Stimulated activated CD4-positive, alpha-beta T cell treated with anti-CD3 and anti-CD28 coated beads, Interleukin-15, amount 100 ng/mL, for 48 hours (primary cell): ENCODE measurements at places on chromosomes 12 and 14.

DNA sequence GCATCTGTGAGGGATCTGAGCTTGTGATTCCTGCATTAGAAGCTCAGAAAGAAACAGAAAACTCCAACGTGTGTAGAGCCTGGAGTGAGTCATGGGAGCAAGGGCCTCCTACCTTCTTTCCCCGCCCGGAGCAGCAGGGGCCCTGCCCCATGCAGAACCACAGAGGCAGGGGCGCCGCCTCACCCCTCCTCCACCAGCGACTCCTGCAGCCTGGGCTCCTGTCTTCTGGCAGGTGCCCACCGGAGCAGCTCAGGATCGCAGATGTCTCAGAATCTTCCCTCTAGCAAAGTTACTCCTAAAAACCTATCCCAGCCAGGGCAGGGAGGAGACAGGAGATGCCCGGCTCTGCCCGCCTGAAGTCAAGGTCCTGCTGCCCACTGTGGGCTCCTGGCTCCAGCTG lies 58.7 kb downstream of the STX2 start:
- DNase-seq, result no peak

DNA sequence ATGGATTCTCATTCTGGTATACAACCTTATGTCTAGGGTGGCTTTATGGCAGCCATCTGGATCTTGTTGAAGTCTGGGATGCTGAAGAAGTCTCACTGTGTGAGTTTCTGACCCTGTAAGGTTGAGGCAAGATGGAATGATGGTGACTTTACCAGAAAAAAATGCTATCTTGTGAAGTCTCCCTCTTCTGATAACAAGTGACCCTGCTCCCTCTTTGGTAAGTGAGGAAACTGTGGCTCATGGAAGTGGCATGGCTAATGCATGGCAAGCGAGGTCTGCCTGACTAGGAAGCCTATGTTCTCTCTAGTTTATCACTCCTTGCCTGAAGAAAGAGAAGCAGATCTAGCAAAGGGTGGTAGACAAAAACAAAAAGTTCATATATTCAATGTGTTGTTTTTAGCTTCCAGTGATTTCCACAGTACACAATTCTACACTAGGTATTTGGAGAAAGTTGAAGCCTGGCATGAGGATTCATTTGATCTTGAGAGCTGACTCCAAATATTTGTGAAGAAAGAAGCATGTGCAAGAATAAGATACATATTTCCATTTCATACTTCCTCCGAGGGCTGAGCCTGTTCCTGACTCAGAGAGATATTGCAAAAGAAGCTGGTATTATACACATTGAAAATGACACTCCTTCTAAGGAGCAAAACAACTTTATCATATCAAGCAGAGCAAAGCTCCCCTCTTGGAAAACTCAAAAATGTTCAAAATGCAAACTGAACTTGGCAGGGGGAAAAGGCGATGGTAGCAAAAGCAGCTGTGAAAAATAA lies 63.6 kb downstream of the HELB start:
- no peak for DNase-seq

DNA sequence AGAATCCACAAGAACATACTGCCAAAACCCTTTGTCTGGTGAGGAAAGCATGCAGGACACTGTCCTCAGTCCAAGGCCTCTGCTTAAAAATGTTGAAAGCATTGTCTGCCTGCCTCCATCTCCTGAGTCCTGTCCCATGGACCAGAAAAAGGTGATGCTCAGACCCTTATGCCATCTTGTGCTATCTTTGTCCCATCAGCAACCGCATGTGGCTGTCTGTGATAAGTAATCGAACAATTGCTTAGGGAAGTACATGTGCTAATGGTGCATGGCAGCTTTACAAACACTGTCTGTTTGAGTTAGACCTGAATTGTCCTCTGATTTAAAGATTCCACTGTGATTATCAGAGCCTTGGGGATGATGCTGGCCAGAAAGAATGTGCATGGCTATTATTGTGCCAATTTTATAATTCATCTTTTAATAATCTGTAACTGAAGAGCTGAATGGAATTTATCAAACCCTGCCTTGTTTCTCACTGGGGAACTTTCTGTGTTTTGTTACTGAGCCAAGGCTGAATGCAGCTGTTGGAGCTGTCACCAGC lies 177.5 kb downstream of the DACT1 start:
- DNase-seq, result no peak

GRCh38 chr12:96085475-96085874 lies 50.1 kb upstream of the LTA4H start:
- no peak for DNase-seq

GRCh38 chr12:49041881-49042484 lies 18.6 kb downstream of the KMT2D start:
- DNase-seq, result no peak

- no peak for DNase-seq
Observed at GRCh38 chr14:50113381-50114035, 2.9 kb downstream of the VCPKMT start.

DNA sequence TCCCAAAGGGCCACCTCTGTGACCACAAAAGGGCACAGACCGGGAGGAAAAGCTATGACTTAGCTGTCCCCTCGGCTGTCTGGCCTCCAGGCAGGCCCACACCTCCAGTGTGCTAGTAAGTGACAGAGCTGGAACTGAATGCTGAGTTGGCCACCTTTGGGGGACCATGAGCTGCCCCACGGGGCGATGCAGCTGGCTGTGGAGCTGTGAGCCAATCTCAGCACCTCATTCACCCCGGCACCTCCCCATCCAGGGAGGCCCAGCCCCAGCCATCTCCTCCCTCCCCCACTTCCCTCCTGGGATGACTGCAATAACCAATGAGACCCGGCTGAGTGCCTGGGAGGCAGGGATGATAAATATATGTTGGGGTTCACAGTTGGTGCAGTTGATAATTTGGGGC lies 12.2 kb upstream of the TESC start:
- DNase-seq, result no peak

GRCh38 chr14:88342980-88343379 lies 19.9 kb upstream of the KCNK10 start:
- no peak for DNase-seq

- no peak for DNase-seq
Observed at GRCh38 chr12:30110958-30111586, 327.3 kb upstream of the TMTC1 start.

DNA sequence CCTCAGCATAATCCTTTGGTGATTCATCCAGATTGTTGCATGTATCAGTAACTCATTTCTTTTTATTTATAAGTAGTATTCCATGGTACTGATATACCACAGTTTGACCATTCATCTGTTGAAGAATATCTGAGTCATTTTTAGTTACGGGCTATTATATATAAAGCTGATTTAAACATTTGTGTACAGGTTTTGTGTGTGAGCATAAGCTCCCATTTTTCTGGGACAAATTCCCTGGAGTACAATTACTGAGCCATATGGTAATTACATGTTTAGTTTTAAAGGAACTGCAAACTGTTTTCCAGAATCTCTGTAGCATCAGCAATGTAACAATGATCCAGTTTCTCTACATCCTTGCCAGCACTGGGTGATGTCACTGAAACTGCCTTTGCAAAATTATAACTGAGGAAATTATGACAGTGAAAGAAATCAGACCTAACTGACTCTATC lies 236.2 kb upstream of the KRR1 start:
- no peak for DNase-seq

DNA sequence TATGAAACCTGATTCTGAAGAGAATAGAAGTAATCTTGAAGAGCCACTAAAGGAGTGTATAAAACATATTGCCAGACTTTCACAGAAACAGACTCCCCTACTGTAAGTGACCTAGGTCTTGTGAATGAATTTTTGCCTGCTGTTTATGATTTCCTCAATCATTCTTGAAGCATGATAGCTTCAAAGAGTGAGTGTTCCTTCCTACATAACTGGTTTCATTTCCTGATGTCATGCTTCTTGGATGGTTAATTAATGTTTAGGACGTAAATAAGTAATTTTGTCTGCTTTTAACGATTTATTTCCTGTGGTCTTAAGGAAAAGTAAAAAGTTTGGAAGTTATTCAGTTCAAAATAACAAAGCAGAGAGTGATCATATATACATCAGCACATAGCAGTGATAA lies 129.8 kb downstream of the PIK3C2G start:
- no peak for DNase-seq

GRCh38 chr12:46783871-46784270 lies 41.9 kb downstream of the SLC38A4 start:
- no peak for DNase-seq

DNA sequence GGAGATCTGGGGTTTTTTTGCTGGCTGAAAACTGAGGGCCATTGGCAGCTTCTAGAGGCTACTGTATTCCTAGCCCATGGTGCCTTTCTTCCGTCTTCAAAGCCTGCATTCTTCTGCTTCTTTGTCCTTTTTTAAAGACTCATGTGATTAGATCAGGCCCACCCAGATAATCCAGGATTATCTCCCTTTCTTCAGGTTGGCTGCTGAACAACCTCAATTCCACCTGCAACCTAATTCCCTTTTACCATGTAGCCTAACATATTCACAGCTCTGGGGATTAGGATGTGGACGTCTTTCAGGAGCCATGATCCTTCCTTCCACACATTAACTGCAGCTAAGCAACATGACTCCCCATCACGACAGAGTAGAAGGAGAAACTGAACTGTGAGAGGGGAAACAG lies 985.5 kb downstream of the DIO2 start:
- no peak for DNase-seq

GRCh38 chr14:21852061-21852664 lies 178.5 kb upstream of the OR4E1 start:
- DNase-seq, result peak; percentile 60

DNA sequence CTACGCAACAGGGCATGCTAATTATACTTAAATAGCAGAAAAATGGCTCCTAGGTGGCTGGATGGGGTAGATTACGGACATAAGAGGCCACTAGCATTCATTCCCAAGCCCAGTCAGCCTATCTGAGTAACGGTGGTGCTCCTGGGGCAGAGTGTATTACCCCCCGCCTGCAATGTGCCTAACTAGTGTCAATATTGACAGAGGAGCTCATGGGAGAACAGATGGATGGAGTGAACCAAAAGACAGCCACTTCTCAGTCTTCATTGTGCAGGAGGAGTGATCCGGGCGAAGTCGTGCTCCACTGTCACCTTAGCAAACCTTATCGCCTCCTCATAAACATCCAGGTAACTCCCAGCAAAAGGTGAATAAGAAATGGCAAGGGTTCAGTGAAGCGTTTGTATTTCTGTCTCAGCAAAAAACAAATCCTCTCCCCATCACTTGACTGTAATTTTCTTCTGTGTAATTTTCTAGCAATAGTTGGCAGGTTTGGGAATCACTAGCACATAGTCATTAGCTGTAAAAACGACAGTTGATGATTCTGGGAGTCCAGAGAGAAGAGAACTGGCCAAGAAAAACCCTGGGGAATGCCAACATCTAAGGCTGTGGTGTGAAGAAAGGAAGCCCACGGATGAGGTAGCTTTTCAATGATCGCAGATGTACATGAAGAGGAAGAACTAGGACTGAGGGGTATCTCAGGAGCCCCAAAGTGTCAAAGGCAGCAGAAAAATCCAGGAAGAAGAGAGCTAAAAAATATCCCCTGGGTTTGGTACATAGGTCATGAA lies 126.6 kb upstream of the BCL2L14 start:
- no peak for DNase-seq

DNA sequence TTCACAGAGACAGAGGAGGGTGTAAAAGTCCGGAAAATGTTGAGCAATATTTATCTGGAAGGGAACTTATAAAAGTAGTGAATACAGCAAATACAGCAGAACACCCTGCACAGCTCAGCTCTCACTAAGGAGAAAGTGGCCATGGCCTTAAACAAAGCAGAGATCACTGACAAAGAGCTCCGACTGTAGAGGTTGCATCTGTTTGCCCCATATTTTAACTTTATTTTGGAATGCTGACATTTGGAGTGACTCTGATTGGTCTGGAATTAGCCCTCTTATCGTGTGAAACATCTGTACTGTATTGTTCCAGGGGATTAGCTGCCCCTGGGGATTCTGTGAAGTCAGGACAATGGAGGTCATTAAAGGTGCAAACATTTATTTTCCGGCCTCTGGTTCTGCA lies 1275.7 kb upstream of the FLRT2 start:
- DNase-seq, result no peak

DNA sequence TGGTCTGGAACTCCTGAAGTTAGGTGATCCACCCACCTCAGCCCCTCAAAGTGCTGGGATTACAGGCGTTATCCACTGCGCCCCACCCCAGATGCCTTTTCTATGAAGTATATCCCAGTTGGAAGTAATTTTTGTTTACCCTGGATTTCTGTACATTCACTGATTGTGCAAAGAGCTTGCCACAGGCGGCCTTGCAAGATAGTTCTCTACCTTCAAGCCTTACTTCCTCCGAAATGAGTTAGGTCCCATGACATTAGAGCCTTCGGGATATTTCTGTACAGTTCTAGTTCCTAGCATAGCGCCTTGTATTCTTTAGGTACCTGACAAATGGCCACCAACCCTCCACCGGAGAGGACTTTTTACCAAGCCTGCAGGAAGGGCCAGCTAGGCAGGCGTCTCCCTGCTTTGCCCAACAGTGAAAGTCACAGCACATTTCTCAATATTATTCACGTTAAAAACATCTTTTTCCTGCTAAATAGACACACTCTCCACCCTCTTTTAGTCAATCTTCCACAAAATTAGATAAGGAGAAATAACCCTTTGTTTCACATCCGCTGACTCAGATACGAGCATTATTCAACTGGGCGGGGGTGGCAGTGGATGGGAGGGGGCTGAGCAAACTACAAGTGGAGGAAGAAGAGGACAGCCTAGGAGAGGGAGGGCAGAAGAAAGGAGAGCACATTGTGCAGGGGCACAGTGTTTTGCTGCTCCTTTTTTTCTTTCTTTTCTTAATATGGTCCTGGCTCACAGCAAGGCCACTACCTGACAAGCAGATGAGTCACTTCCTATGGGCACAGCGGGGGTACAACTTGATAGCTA lies 40.0 kb upstream of the CAPRIN2 start:
- DNase-seq, result no peak

DNA sequence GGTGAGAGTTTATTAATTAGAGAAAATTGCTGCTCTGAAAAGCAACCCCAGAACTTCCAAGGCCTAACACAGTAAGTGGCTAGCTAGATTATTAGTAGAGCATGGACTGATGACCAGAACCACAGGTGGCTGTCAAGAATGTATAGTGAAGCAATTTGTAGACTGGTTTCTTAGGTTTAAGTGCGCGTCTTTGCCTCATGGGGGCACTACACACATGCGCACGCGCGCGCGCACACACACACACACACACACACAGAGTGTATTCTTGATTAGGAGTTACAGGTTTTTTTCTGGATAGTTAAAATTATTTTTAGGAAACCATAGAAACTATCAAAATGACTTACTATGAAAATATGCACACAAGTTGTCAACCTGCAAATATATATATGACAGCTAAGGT lies 66.5 kb downstream of the BHLHE41 start:
- DNase-seq, result no peak

DNA sequence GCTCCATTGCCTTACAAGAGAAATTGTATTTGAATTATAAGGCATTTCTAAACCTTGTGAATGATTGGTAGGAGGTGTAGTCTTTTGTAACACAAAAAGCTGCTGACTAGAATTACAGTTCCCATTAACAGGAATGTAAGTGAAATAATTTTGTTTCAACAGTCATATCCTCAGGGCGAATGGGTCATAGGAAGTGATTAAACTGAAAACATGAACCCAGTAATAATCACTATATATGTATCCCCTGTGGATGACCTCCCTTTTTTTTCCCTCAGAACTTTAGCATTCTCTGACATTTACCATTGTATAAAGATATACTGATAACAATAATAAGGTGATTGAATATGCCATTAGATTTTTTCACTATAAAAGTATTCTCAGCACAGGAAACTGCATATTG lies 312.3 kb downstream of the ATP23 start:
- DNase-seq, result no peak
